Natural killer cell treated with Interleukin-12 subunit alpha and Interleukin-12 subunit beta and Interleukin-15 and Interleukin-18, amount 100 ng/mL, for 72 hours (primary cell): ENCODE measurements at places on chromosomes 6 and 20.

DNA sequence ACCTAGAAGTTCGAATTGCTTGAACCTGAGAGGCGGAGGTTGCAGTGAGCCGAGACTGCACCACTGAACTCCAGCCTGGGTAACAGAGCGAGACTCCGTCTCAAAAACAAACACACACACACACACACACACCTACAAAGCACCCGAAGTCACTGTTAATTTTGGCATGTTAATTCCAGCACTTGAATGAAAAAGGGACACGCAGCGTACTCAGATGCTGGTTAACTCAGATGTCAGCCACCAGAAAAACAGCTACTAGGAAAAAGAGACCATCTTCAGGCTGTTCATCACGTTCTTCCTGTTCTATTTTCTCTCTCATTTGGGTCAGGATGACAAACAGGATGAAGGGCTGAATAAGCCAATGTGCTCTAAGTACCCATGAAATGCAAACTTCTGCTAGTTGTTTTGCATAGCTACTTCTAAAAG is 46.9 kb downstream of the BLOC1S5 start:
- DNase-seq = no peak

- DNase-seq = no peak
Measured at GRCh38 chr20:34654207-34654744, 22.6 kb downstream of the PIGU start.

DNA sequence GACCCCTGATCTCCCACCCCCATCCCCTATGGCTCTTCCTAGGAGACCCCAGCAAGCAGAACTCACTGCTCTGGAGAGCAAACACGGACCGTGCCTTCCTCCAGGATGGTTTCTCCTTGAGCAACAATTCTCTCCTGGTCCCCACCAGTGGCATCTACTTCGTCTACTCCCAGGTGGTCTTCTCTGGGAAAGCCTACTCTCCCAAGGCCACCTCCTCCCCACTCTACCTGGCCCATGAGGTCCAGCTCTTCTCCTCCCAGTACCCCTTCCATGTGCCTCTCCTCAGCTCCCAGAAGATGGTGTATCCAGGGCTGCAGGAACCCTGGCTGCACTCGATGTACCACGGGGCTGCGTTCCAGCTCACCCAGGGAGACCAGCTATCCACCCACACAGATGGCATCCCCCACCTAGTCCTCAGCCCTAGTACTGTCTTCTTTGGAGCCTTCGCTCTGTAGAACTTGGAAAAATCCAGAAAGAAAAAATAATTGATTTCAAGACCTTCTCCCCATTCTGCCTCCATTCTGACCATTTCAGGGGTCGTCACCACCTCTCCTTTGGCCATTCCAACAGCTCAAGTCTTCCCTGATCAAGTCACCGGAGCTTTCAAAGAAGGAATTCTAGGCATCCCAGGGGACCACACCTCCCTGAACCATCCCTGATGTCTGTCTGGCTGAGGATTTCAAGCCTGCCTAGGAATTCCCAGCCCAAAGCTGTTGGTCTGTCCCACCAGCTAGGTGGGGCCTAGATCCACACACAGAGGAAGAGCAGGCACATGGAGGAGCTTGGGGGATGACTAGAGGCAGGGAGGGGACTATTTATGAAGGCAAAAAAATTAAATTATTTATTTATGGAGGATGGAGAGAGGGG is 1.4 kb downstream of the LTA start:
- no peak for DNase-seq

GRCh38 chr20:41135187-41135887 is 2.0 kb upstream of the PLCG1 start:
- no peak for DNase-seq

DNA sequence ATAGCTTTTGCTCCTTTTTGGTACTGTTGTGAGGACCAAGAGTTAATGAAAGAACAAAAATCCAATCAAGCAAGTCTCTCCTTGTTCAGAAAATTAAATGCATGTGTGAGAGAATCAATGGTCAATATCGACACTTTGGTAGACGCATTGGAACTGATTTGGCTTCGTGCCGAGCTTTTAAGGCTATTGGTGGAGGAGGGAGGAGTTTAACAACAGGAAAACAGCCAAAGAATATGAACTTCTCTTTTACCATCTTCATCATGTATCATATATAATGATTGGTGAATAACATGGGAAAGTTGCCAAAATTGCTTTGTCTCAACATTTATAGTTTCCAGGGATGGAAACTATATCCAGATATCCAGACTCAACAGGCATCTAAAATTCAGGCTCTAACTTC is 266.5 kb upstream of the CITED2 start:
- no peak for DNase-seq

GRCh38 chr6:101705866-101706265 is 312.4 kb downstream of the GRIK2 start:
- no peak for DNase-seq

- no peak for DNase-seq
Measured at GRCh38 chr6:151239603-151240035, at the start of gene AKAP12. Gene AKAP12 (plus strand): TSS chr6:151239967. CDS start chr6:151240563, 596 bp downstream.

- DNase-seq = no peak
Measured at GRCh38 chr20:15364781-15365180, 1027.4 kb upstream of the FLRT3 start.

- no peak for DNase-seq
Measured at GRCh38 chr6:3269281-3269975, 10.7 kb downstream of the PSMG4 start.

DNA sequence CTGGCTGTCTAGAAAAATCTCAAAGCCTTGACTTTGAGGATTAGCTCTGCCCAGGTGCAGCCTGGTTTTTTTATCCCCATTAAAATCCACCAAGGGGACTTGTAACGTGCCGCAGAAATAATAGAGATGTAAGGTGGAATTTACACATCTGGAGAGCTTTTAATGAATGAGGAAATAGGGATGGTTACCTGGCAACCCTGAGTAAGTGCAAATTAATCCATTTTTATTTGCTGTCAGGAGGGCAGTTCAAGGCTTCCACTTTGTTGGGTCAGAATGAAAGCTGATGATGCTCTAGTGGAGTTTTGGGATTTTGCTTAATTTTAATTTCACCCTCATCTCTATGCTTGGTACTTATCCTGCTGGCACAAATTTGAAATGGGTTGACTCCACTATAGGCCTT is 163.4 kb upstream of the CEP162 start:
- no peak for DNase-seq

- DNase-seq = no peak
Measured at GRCh38 chr6:151081656-151082055, 158.1 kb upstream of the AKAP12 start.

- no peak for DNase-seq
Measured at GRCh38 chr6:105769987-105770386, 316.1 kb upstream of the PRDM1 start.
